Aorta (tissue), 5 donors: ENCODE measurements at places on chromosomes 6 and 20. TPM values are rescaled to one million over a fixed set of nuclear protein-coding genes. Genes with fewer than 3 reads are reported as not detected.

LHFPL5 gene
- total RNA-seq = not detected

DNA sequence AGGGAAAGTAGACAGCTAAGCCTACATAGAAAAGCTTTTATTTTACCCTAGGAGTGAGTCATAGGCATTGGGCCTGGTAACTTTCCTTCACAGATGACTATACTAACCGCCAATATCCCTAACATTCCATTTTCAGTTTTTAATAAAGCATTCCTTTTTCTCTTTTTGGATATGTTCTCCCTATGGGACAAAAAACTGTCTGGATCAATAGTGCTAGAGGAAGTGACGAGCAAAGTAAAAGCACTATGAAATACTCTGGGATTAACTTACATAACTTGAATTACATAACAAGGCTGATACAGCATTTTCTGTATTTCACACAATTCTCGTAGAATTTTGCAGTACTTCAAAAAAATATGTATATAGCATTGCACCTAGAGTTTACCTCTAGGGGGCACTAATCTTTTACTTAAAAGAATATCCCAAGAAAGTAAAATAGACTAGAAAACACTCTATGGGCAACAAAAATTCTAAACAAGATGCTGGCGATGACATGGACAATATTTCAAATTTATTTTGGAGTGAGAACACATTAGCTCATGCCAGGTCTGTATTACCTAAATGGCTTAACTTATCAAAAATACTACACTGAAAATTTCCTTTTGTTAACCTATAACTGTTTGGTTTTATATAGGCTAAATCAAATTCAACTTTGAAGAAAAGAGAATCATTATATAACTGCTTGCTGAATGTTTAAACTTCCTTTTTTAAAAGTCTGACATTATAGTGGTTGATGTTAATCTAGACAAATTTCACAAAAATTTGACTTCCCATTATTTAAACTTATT, 66.3 kb upstream of the DST start:
- no peak for DNase-seq

GRCh38 chr20:21436205-21436604, 38.9 kb upstream of the NKX2-4 start:
- DNase-seq = no peak

- no peak for DNase-seq
Observed at GRCh38 chr20:47057661-47058060, 163.0 kb downstream of the EYA2 start.

DNA sequence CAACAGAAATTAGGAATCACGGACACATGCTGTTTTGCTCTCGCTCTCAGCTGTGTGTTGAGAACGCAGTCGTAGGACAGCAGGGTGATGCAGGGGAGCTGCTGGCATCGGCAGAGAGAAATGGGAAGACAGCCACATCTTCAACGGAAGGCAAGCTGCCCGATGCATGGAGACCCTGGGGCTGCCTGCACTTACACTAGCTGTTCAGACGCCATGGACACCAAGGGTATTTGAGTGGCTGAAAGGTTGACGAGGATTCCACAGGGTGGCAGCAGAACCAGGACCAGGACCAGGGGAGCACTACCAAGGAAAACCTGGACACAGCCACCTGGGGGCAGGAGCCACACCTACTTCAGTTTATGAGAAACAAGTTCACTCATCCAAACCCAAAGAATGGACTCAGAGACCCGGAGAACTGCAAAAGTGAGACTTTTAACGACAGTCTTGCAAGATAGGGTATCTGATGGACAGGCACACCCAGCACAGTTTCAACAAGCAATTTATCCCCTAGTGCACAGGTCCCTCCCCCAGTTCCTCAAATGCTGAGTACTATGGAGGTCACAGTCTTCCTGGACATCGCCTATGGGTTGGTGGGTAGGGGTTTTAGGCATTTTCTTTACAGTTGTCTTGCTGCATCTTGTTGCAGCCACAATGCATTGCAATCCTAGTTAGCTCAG, 56.3 kb upstream of the ENTPD6 start:
- no peak for DNase-seq
